ENCODE measurements at places on chromosomes 12 and 14. TPM values are rescaled to one million over a fixed set of nuclear protein-coding genes. Genes with fewer than 3 reads are reported as not detected.

CLBA1 gene
- 4.7 TPM for total RNA-seq

LGR5 gene
- total RNA-seq: 2.7 TPM

SMIM41 gene
- 1.5 TPM for total RNA-seq

MYBPC1 gene
- total RNA-seq: not detected

KCNMB4 gene
- total RNA-seq: 2.7 TPM

OLR1 gene
- not detected for total RNA-seq

THAP2 gene
- 4.7 TPM for total RNA-seq

CCDC198 gene
- total RNA-seq: not detected

GALC gene
- 18.7 TPM for total RNA-seq

ANKRD9 gene
- total RNA-seq: 34.6 TPM

TIGAR gene
- total RNA-seq: 0.98 TPM

MMP17 gene
- total RNA-seq: 5.2 TPM

RNASE4 gene
- total RNA-seq: 132 TPM

DNAH10 gene
- total RNA-seq: not detected

PLA2G1B gene
- total RNA-seq: not detected

SIX1 gene
- 3.7 TPM for total RNA-seq

ERP27 gene
- 2.2 TPM for total RNA-seq

ITFG2 gene
- total RNA-seq: 30.4 TPM

MED13L gene
- 161 TPM for total RNA-seq

ARF3 gene
- 56.2 TPM for total RNA-seq

COA8 gene
- 17.2 TPM for total RNA-seq

KLHL33 gene
- total RNA-seq: 1.2 TPM

BHLHE41 gene
- total RNA-seq: 2.9 TPM

PRPH gene
- total RNA-seq: 17.2 TPM

ESR2 gene
- total RNA-seq: 2.2 TPM

TMTC1 gene
- total RNA-seq: 63.8 TPM

SPIC gene
- total RNA-seq: not detected

SYT10 gene
- total RNA-seq: 2.2 TPM

DRAM1 gene
- 18.9 TPM for total RNA-seq

GYS2 gene
- 0.98 TPM for total RNA-seq

IGF1 gene
- total RNA-seq: 68.0 TPM

DIO2 gene
- total RNA-seq: 38.5 TPM

EML5 gene
- total RNA-seq: 0.49 TPM

OTOGL gene
- total RNA-seq: under 0.01 TPM

PTPRB gene
- 21.9 TPM for total RNA-seq

FSCB gene
- total RNA-seq: not detected

KRT78 gene
- total RNA-seq: 89.1 TPM

GPRC5A gene
- 26.8 TPM for total RNA-seq

TAMALIN gene
- 47.1 TPM for total RNA-seq

KERA gene
- total RNA-seq: not detected

GPR135 gene
- total RNA-seq: 6.4 TPM

SLC10A1 gene
- total RNA-seq: not detected

FLVCR2 gene
- 3.7 TPM for total RNA-seq

IL31 gene
- not detected for total RNA-seq

MORN3 gene
- not detected for total RNA-seq

CLEC1B gene
- not detected for total RNA-seq

RILPL1 gene
- 29.7 TPM for total RNA-seq

UNC79 gene
- total RNA-seq: 0.49 TPM

GPD1 gene
- 65.3 TPM for total RNA-seq

DDX47 gene
- total RNA-seq: 42.0 TPM
